ENCODE measurements at places on chromosomes 7 and 10. TPM values are rescaled to one million over a fixed set of nuclear protein-coding genes. Genes with fewer than 3 reads are reported as not detected.

Gene SEMA4G
- total RNA-seq: 1.3 TPM

- peak; percentile 9 for DNase-seq
These were observed 501.0 kb upstream of the GALNT17 start for GRCh38 chr7:70630818-70631457.

GRCh38 chr7:2470204-2471021 is 5.8 kb downstream of the GRIFIN start:
- no peak for DNase-seq

Gene ASB15
- total RNA-seq: 73.6 TPM

- no peak for DNase-seq
These were observed 786 bp upstream of the CNOT4 start for GRCh38 chr7:135510592-135511183.

- no peak for DNase-seq
These were observed 36.0 kb upstream of the GLCCI1 start for GRCh38 chr7:7932553-7932952.

DNA sequence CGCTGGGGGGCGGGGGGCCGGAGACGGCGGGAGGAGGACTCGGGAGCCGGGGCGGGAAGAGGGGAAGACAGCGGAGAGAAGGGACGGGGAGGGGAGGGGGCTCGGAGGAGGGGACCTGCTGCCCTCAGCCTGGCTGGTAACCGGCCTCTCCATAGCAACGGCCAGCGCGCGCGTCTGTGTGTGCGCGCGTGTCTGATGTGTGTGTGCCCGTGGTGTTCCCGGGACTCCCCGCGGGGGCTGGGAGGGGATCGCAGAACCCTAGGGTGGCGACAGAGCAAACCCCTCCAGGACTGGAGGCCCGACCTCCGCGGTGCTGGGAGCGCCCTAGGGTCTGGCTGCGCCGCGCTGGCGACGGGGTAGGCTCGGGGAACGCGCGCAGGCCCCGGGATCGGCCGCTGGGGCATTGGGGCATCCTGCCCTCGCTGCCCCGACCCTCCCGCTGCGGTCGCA is 356.3 kb downstream of the DNAJB6 start:
- DNase-seq: no peak

DNA sequence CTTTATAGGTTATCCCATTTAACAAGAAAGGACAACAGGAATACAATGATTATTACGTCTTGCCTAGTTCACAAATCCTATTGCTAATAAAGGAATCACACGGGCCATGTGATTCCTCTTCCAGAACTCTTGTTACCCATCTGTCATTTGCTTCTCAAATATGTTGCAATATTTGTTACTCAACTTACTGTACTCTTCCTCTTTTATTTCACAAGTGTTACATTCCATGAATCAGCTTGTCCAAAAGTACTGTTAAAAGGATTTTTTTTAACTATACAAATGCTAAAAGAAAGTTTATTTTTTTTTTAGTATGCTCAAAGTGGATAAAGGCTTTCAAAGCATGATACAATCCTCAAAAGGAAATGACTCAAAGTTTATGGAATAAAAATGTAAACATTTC is 3.9 kb upstream of the CD36 start:
- no peak for DNase-seq

Measured in heart left ventricle (tissue), 16 donors.